ENCODE measurements at places on chromosomes 4 and X.
A peak's percentile ranks its signal among the peaks of the same experiment; 100 is the strongest.

DNA sequence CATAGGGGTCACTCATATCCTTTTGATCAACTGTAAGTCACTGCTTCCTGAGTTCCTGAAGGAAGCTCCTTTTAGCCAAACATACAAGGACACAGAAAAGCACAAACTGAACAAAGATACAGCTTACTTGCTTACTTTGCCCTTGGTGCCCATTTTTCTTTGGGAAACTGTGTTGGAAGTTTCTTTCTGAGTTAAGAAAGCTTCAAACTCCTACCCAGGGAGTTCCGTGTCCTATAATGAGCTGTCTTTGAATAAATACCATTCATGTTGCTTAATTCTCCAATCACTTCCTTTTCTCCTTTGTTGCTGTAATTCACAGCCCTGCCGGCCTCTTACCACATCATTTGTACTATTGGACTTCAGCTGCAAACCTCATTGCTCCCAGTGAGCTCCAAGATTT lies at the start of gene ADH4:
TSS of gene ADH4 (minus strand) at position 228 of the 400 bp plus-strand sequence. CDS start at position 153, 75 bp downstream.
- no peak for DNase-seq

DNA sequence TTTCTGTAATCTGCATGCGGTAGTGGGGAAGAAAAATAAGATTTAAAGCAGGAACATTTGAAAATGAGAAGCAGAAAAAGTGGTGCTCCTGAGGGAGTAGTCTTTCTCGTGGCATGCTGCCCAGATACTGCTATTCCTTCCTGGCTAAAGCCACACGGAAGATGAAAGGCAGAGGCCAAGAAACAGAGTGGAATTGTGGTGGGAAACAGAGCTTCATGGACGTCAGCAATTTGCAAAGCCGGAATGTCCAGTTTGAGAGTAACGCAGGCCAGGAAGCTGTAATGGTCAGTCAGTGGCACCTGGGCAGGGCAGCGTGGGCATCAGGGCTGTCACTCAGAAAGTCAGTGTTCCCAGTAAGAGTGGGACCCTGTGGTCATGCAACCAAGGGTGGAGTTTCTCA lies 63.7 kb upstream of the FMR1 start:
- no peak for DNase-seq

DNA sequence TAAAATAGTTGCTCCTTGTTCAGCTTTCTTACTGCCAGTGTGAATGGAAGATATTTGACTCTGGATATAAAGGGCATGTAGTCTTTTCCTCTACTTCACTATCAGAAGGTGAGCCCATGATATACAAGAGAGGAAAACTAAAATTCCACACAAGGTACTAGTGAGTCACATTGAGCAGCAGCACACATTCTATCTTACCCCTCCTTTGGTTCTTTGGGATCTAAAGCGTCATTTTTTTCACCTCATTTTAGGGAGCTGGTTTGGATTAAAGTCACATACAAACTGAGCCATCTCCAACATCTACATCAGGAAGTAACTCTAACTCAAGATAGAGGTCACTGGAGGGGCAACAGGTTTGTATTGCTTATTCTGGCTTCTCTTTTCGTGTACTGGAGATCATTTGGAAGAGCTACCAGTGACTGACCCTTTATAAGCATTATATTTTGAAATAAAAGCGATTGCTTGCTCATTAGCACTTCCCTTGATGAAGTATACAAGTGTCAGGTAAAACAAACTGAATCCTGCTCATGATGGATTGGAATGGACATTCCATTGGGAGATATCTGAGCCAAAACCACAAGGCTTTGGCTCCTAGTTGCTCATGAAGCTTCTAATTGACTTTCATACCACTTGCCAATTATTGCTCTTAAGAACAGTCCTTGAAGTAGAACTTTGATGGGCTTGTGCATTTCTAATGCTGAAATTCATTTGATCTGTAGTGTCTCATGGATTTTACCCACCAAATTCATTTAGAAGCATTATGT lies 124.1 kb downstream of the SPCS3 start:
- DNase-seq, result no peak

DNA sequence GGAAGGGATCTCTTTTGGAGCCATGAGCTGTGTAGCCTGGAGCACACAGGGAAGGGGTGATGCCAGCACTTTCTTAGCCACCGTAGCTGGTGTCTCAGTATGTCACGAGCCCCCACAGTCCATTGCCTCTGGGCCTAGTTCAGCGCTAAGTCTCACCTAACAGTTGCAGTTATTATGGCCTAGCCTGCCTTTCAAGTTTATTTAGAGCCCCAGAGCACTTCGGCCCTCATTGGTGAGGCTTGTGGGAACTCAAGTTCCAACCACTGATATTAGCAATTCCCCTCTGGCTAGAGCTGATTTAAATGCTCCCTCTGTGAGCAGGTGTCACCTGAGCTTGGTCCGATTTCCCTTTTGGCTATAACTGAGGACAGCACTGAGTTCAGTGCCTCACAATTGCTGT lies 388.4 kb upstream of the MAOA start:
- no peak for DNase-seq

DNA sequence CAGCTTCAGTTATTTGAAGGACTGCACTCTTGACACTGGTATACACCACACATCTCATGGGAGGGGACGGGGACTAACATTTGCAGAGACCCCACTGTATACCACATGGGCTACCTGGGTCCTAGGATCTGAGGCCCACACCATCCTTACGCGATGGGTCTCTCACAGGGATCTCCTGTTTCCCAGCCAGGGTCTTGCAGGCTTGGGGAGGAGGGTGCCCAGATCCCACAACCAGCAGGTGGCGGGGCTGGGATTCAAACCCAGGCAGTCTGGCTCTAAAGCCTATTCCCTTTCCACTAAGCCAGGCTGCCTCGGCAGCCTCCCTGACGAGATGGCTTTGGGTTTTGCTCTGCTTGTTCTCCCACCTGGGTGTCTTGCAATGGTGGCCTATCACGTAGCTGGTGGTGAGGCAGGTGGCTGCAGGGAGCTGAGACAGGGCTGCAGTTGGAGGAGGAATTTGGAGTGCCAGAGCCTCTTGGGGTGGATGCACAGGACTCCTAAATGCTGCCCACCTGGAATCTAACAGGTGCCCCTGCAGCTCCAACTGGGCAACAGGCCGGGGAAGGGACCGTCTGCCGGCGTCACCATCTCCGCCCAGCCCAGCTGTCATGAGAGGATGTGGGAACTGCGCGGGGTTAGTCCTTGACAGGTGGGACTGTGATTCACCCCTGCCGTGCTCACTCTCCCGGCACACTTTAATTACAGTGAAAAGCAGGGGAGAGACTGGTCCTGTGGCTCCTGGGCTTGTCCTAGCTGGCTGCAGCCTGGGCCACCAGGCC lies 110.7 kb downstream of the PSAPL1 start:
- DNase-seq, result no peak

DNA sequence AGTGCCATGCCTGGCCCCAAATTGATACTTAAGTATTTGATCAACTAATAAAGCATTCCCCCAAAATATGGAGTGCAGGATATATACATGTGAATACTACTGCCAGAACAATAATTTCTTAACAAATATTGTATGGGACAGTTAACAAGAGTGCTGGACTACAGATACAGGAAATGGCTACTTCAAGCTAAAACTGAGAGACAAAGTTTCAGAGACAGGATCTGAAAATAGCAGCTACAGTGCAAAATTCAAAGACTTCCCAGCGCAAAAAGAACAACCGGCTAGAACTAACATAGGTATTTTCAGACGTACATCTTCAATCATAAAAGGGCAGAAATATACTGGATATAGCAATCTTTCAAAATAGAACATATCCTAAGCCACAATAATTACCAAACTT lies 6.3 kb downstream of the ATRX start:
- no peak for DNase-seq

DNA sequence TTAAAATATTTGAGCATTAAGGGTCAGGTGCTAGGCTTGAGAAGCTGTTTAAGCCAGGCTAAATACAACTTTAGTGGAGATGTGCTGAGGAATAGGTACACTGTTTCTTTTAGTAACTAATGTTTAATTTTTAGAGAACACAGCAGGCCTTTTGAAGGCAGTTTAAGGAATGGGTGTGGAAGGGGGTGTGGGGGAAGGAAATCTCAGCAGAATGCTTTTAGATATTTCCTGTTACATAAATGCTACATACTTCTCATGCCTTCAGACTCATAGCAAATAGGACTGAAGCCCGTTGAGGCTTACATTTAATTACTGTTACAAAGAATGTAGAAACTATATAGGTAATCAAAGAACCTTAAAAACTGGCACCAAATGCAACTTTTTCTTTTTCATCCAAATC lies 66.3 kb downstream of the WWC2 start:
- no peak for DNase-seq

DNA sequence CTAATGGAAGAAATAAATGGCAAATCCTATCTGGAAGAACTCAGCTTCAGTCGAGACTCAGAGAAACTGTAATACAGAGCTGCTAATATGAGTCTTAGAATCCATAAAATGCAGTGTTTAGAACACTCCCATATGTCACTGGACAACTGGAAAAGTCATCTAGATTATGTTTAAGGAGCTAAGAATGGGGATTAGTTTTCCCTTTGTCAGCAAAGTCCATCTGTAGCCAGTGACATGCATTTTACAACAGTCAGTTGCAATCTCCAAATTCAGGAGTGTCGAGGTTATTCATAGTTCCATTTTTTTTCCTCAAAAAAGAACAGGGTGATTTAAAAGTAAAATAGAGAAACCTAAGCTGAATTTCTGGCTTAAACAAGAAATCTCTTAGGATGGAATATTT lies 516.6 kb upstream of the GALNT7 start:
- DNase-seq, result no peak

GRCh38 chr4:40202474-40202873 lies 5.6 kb downstream of the RHOH start:
- peak; percentile 19 for DNase-seq

DNA sequence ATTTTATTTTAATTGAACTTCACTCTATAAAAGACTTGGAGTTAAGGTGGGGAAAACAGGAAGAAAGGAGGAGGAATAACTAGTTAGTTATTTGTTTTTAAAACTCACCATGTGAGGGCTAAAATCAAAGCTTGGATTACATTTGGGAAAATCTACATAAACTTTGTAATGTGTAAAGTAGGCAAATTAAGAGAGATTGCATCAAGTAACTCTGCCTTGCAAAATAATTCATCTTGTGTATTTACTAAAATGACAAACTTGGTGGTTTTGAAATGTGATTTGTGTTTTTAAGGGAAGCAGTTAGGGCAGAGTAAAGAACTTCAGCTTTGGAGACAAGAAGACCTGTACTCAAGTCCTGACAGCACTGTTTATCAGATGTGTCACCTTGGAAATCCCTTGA lies 43.3 kb upstream of the RASSF6 start:
- no peak for DNase-seq

DNA sequence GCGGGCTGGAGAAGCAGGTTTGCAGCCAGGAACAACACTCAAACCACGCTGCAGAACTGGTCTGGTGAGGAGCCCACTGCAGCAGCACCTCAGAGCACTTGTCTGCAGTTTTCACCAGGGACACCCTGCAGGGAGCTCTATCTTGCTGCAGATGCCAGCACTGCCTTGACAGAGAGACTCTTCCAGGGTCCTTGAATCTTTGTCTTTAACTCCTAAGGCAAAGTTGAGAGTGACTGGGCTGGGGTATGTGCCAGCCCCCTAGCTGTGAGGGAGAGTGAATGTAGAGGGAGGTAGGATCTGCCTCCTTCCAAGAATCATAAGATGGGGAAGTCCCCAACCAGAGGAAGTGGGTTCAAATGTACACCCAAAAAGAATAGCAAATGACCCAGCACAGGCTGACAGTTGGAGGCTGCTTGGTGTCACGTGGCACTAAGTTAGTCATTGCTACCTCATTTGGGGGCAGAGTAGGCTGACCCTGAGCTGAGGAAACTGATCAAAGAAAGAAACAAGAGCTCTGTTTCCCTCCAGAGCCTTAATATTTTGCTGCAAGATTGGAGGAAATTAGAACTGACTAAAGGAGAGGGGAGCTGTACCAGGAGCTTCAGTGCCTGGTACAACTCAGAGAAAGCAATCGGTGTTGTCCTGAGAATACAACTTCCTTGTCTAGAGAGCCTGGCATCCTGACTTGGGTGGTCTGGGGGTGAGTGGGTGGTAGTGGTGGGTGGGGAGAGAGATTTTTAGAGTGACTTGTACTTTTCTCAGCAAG lies 28.2 kb upstream of the HUWE1 start:
- DNase-seq, result peak; percentile 48

DNA sequence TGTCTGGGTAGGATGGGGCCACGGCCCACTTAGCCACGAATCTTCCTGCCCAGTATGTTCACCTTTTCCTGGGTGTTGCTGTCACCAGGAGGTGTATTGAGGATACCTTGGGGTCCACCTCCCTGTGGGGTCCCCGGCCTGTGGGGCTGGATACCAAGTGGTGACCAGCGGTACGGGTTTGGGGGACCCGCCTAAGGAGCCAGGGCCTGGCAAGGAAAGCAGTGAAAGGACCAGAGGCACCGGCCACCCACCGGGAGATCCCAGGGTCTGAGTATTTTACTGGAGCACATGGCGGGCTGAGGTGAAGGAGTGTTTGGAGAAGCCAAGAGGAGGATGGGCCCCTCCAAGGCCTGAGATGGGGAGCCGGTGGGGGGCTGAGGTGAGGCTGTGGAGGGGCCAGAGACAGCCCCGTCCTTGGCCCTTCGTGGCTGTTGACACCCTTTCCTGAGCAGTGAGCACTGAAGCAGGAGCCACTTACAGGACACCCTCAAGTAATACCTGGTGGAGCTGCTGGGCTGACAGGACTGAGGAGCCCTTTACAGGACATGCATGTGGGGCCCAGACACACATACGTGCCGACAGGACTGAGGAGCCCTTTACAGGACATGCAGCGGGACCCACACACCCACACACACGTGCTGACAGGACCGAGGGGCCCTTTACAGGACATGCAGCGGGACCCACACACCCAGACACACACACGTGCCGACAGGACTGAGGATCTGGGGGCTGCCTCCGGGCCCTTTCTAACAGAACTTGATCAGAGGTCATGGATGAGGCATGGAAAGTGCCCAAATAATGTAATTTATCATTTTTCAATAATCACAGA lies 38.4 kb downstream of the TMEM271 start:
- DNase-seq, result no peak

Data from hematopoietic multipotent progenitor cell treated with erythropoietin and hydrocortisone succinate and interleukin-3 and kit ligand, for 6 days (in vitro differentiated cells).